Right atrium auricular region (tissue), 2 donors: ENCODE measurements at places on chromosomes 7 and 10. TPM values are rescaled to one million over a fixed set of nuclear protein-coding genes. Genes with fewer than 3 reads are reported as not detected.

The PDE6C gene
- not detected for total RNA-seq

The FEZF1 gene
- not detected for total RNA-seq

The BAZ1B gene
- 37.7 TPM for total RNA-seq

GRCh38 chr10:5581670-5582566, 57.2 kb downstream of the CALML3 start:
- DNase-seq: no peak

DNA sequence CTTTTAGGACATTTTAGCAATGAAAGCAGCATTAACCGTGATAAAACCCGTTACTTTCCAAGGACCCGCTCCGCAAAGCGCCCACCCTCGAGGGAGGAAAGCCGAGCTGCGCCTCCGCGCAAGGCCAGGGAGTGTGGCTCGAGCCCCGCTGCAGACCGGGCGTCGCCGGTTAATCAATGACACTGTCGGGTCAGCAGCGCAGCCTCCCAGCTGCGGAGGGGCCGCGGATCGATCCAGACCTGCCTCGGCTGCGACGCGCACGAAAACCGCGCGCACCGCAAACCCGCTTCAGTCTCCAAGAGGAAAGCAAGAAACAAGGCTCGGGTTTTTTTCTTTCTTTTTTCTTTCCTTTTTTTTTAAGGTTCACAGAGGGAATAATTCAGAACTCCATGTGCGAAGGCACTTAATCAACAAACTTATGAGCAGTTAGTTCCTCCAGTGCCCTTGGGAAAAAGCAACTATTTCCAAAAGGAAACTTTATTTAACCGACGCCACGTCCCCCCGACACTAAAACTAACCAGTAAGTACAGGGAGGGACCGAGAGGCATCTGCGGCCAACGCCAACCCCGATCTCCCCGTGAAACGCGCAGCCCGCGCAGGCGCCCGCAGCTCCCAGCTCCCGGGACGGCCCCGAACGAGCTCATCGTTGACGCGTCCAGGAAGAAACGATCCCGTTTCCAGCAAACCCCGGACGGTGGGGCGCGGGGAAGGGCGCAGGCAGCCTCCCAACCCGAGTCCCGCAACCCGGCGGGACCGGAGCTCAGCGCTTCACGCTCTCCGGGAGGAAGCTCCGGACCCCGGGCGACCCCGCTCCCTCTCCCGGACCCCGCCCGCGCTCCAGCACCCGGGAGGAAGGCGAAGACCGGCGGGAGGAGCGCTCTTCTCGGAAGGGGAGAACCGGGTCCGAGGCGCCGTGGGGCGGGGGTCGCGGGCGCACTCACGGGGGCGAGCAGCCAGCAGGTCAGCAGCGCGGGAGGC, 598 bp downstream of the VIPR2 start:
- DNase-seq: no peak

- DNase-seq: no peak
Measured at GRCh38 chr7:1873857-1874589, 203.9 kb downstream of the ELFN1 start.

- DNase-seq: no peak
Measured at GRCh38 chr10:69075431-69075830, 12.5 kb upstream of the SRGN start.
